ENCODE measurements at places on chromosomes 13 and 19.

DNA sequence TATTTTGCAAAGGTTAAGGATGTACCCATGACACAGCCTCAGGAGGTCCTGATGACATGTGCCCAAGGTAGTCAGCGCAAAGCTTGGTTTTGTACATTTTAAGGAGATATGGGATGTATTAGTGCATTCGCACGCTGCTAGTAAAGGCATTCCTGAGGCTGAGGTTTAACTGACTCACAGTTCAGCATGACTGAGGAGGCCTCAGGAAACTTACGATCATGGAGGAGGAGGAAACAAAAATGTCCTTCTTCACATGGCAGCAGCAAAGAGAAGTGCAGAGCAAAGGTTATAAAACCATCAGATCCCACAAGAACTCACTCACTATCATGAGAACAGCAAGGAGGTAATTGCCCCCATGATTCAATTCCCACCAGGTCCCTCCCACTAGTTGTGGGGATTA is 1017.4 kb downstream of the EFNB2 start:
- DNase-seq: no peak

- no peak for DNase-seq
Observed at GRCh38 chr13:66716538-66716937, 513.6 kb downstream of the PCDH9 start.

GRCh38 chr19:29003641-29004409 is 209.1 kb downstream of the UQCRFS1 start:
- DNase-seq: no peak

DNA sequence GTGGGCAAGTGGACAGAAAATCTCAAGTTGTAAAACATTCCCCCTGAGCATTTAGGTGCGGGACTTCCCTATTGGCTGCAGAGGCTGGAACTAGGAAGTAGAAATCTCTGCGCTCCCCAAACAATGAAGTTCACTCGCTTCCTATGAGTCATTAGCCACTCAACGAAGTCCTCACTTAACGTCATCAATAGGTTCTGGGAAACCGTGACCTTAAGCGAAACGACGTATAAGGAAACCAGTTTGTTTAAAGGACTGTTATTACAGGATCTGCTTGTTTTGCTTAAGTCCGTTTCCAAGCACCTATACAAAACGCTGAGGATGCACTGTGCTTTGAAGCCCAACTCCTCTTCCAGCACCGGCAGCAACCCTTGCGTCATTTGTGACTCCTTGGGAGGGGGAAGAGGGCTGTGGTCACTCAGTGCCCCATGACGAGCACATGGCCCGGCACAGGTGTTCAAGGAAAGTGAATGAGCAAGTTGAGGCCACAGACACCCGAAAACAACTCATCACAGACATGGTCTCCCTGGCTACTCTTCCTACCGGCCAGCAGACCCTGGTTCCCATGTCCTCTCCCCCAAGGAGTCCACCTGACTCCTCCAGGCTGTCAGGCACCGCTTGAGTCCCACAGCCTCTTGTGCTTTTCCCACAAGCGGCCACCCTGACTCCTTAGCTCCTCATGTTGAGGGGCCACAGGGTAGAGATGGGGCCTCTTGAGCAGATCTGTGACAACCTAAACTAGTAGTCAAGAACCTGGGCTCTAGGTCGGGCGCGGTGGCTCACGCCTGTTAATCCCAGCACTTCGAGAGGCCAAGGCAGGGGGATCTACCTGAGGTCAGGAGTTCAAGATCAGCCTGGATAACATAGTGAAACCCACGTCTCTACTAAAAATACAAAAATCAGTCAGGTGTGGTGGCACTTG is 4.8 kb downstream of the RPS16 start:
- DNase-seq: no peak

GRCh38 chr13:43988302-43988701 is 108.6 kb downstream of the LACC1 start:
- DNase-seq: no peak

GRCh38 chr19:15298847-15299567 is 33.3 kb downstream of the BRD4 start:
- no peak for DNase-seq

GRCh38 chr19:48746738-48747575 is at the start of gene IZUMO1:
IZUMO1 (minus strand) TSS chr19:48746909; CDS start chr19:48745859, 1,050 bp downstream.
- DNase-seq: peak; percentile 76

DNA sequence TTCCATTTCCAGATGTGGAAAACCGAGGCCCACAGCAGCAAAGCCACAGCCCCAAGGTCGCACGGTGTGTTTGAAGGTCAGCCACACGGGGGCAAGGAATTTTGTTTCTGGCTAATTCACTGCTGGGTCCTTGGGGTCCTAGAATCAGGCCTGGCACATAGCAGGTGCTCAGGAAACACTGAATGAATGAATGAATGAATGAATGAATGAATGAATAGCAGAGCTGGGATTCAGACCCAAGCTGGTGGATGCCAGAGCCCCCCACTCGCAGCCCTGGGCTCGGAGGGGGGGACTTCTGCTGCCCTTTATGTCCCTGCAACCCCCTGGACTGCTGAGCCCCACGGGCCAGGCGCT is 37.0 kb downstream of the ZNRF4 start:
- no peak for DNase-seq

- DNase-seq: peak; percentile 47
Observed at GRCh38 chr19:33426621-33427361, 53.3 kb downstream of the CEBPG start.

- DNase-seq: no peak
Observed at GRCh38 chr13:21573920-21574712, 29.9 kb downstream of the MICU2 start.

GRCh38 chr19:11102944-11103343 is 13.7 kb downstream of the LDLR start:
- DNase-seq: no peak

DNA sequence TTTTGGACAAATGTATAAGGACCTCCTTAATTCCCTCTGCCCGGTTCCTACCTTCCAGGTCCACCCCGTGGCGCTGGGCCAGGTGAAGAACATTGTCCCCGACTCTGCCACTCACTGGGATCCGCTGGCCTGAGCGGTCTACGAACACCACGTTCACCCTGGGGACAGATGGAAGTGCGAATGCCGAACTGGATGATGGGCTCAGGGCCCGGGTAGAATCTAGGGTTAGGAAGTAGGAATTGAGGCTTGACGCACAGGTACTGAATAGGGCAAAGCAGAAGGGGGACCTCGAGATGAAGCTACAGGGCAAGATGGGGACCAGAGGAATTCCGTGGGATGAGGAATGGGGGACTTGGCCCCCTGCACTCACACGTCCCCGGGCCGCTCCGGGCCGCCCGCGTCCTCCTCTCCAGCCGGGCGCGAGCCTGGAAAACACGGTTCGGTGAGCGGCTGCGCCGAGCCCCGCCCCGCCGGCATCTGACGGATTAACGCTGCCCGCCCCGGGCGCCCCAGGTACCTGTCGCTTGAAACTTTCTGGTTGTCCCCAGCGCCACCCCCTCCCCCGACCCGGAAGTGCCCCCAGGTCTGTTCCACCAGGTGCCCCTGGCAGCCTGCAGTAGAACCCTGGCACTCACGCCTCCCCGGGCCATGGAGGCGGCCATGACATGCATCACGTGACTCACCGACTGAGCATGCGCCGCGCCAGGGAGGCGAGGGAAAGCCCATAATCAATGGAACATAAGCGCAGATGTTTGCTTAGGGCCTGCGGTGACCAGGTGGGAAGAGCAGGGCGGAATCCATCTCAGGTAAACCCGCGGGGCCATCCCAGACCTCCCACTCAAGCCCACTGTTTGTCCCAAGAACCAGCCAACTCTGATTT is at the start of gene FDX2:
Gene FDX2 (minus strand): TSS at position 681 of the 880 bp plus-strand sequence. CDS start 19 bp downstream, at position 662.
- peak; percentile 41 for DNase-seq

GRCh38 chr19:844546-844971 is 3.8 kb downstream of the PRTN3 start:
- DNase-seq: no peak

GRCh38 chr13:44142540-44142867 is 231.1 kb upstream of the SERP2 start:
- no peak for DNase-seq

DNA sequence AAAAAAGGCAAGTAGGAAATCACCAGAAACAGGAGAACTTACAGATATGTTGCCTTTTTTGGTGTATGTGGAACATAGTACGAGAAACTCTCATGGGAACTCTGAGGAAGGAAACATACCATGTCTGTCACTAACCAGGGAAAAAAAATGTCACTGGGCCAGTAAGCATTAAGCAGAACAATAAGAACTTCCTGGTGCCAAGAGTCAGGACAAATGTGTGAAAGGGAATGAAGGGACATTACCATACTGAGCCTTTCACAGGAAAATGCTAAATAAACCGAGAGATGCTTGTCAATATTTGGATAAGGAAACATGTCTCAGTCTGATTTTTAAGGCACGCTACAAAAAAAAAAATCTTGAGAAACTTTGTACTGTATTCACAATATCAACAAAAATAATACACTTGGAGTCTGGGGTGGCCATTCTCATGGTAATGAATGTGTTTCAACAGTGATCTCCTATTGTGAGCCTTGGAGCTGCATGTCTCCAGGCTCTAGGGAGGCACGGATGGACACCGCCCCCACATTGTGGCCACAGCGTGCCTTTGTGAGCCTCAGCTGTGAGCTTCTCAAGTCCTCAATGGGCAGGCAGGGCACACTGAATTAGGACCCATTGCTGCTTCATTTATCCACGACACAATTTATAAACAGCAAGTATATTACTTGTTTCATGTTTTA is 113.0 kb upstream of the ARGLU1 start:
- DNase-seq: no peak

DNA sequence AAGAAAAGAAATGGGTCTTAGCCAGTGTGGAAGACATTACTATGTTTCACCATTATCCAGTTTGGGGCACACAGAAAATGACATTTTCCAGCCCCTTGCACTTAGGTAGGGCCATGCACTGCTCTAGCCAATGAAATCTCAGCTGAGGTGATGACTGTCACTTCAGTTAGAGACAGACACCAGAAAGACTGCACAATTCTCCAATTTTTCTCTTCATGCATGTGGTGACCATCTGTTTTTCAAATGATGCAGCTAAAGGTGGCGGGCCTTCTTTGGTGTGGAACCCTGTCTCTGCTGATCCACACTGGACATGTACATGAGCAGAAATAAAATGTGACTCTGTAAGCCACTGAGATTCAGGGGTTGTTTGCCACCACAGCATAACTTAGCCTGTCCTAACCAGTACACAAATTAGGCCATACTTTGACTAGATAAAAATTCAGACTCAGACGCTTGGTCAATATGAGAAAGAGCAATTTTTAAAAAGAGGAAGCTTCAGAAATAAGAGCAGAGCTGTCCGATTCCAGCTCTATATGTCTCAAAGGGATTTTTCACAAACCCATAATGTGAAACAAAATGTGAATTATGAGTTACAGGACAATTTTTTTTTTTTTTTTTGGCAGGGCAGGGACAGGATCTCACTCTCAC is 6.7 kb downstream of the ZNF565 start:
- DNase-seq: no peak

DNA sequence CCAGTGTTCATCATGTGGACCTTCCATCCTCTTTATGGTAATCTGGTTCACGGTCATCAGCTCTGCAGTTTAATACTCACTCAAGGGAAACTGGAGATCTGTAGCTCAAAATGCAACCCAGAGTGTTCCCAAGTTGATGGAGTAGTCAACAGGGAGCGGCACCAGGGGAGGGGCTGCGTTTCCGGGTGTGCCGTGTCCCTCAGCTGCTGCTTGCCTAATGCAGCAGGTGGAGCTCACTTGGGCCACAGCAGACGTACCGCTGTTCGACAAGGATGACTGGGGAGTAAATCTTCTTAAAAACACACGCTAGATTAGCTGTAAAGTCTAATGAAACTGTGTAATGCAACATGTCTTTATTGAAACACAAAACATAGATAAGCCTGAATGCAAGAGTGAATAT is 81.1 kb downstream of the TNFSF13B start:
- no peak for DNase-seq

DNA sequence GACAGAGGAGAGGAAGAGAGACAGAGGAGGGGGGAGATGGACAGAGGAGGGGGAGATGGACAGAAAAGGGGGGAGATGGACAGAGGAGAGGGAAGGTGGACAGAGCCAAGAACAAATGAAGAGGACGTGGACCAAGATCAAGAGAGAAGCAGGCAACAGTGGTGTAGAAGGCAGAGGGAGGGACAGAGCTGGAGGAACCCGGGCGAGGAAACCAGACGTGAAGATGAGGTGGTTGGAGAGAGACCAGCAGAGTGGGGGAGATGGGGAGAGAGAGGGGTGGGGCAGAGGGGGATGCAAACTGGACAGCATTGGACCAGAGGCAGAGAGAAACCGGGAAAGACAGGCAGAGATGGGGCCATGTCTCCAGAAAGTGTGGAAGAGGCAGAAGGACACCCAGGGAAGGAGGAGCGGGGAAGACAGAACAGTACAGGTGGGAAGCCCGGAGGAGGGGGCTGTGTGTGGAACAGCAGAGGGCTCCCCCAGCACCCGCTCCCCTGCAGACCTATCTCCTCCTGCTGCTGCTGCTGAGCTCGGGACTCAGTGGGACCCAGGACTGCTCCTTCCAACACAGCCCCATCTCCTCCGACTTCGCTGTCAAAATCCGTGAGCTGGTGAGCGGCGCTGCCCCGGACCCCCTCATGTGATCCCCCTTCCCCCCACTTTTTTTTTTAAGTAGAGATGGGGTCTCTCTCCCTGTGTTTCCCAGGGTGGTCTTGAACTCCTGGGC is 1.3 kb downstream of the FLT3LG start:
- DNase-seq: no peak

DNA sequence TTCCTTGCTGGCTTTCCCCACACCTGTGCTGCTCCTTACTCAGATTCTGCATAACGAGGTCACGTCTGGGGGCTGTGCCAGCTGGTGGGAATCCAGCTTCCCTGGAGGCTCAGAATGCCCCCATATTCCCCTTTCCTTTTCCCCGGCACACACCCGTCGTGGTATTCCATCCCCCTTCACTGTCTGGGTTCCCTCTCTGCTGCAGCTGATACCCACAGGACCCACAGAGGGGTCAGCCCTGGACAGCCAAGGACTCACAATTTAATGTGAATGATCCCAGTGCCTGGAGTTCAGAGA is 4.2 kb upstream of the MYH14 start:
- DNase-seq: no peak

- DNase-seq: no peak
Observed at GRCh38 chr13:55013051-55013450, 1984.4 kb downstream of the OLFM4 start.

DNA sequence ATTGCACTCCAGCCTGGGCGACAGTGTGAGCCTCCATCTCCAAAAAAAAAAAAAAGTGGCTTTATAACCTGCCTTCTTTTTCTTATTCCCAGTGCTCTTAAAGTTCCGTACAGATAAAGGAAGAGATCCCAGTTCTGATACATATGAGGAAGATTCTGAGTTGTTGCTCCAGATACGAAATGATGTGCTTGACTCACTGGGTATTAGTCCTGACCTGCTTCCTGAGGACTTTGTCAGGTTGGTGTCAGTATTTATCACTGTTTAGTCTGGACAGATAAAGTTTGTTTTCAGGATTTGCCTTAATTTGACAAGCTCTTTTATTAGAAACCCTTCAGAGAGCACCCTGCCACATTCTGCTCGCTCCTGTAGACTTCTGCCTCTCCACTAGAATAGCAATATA is 33.9 kb downstream of the BBC3 start:
- DNase-seq: no peak

Measured in NCI-H1694 treated with DMSO at 0.1 percent for 48 hours (cell line).